ENCODE measurements at places on chromosomes 3 and 15.

DNA sequence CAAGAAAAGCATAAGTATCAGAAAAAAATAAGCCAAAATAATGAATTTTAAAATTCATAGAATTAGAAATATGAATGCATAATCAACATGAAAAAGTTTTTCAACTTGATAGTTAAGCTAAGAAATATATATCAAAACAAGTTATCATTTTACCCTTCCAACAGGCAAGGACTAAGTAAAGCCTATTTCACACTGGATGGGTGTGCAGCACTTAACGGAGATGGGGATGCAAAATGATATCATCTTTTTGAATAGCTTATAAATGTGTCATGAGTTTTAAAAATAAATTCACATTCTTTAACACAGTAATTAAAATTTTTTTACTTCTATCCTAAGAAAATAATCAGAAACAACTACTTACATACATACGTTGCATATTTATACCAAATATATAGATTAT is 20.9 kb downstream of the PIK3R4 start:
- no peak for DNase-seq

- peak; percentile 38 for DNase-seq
Observed at GRCh38 chr15:34708422-34708821, 46.4 kb downstream of the GJD2 start.

DNA sequence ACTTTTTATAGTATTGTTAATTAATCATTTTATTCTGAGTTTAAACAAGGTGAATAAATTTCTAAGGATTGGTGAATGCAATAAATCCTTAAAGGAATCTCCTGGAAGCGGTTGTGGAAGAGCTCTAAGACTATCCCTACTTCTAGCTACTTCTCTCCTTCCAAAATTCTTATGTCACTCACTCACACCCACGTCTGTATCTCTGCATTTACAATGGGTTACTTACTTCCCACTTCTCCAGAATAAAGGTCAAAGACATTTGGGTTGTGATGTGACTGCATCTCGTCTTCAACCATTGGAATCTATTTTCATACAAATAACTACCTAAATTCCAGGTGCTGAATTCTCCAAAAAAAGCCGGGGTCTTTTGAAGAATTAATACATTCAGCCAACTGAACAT is 234.2 kb upstream of the MDFIC2 start:
- no peak for DNase-seq

- no peak for DNase-seq
Observed at GRCh38 chr3:77648214-77648613, 608.3 kb downstream of the ROBO2 start.

GRCh38 chr15:97992823-97993222 is 32.3 kb downstream of the ARRDC4 start:
- no peak for DNase-seq

DNA sequence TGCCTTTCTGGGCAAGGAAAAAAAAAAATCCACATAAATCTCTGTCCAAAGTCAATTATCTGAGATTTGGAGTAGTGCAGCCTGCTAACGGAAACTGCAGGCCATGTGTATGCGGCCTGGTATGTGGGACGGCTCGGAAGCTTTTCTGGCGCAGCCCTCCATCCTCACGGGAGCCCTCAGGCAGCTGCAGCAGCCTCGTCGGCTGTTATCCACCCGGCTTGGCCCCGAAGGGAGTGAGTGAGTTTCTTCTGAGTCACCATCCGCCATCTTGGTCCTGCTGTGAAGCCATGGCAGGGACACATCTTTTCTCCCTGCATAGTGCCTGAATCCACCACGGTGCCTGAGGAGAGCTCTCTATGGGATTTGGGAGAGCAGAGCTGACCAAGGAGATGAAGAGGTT is 62.8 kb downstream of the POLR2M start:
- no peak for DNase-seq

DNA sequence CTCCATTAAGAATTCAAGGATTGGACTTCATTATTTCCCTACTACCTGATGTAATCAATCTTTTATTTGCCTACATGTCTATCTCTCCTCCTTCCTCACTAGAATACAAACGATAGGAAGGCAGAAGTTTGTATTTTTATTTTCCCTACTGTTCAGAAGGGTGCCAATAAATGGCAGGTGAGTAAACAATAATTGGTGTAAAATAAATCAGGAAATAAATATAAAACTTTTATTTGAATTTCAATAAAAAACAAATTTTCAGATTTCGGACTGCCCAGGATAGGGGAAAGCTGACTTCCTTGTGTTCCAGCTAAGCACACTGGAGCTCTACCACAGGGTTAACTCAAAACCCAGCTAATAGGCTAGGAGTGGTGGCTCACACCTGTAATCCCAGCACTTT is 636.3 kb upstream of the BCHE start:
- DNase-seq, result no peak

GRCh38 chr3:156642750-156643728 is 31.4 kb upstream of the TIPARP start:
- DNase-seq, result no peak

GRCh38 chr3:153634683-153635082 is 472.7 kb downstream of the RAP2B start:
- DNase-seq, result no peak

- DNase-seq, result no peak
Observed at GRCh38 chr15:41408234-41408641, 5.9 kb upstream of the NDUFAF1 start.

DNA sequence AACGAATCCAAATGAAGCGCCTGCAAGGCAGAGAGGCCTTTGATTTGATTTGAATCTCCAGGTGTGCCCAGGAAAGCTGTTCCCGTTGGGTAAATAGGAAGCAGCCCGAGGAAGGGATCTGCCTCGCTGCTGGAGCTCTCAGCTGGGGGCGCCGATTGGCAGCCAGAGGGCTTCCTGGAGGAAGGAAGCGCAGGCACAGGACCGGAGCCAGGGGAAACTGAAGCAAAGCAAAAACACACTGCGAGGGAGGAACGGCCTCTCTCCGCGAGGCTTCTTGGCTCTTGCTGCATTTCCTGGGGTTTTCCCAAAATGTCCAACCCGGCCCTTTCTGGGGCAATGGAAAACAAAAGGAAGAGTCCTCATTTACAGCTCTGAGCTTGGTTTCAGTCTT is 80.3 kb downstream of the TMEM266 start:
- peak; percentile 67 for DNase-seq

DNA sequence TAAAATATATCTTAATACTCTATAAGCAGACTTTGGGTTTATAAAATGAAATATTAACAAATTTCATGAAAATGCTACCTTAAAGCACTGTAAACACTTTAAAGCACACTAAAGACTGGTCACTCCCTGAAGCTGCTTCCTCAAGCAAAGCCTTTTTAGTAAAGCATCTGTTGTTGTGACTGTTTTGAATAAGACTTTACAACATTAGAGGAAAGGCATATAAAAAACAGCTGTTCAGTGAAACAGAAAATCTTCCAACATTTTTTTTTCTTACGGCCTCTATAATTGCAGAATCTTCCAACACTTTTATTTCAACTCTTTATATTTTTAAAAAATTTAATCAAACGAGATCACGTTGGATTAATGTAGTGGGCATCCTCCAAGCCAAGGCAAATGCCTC is 48.1 kb downstream of the GRK7 start:
- DNase-seq, result no peak

DNA sequence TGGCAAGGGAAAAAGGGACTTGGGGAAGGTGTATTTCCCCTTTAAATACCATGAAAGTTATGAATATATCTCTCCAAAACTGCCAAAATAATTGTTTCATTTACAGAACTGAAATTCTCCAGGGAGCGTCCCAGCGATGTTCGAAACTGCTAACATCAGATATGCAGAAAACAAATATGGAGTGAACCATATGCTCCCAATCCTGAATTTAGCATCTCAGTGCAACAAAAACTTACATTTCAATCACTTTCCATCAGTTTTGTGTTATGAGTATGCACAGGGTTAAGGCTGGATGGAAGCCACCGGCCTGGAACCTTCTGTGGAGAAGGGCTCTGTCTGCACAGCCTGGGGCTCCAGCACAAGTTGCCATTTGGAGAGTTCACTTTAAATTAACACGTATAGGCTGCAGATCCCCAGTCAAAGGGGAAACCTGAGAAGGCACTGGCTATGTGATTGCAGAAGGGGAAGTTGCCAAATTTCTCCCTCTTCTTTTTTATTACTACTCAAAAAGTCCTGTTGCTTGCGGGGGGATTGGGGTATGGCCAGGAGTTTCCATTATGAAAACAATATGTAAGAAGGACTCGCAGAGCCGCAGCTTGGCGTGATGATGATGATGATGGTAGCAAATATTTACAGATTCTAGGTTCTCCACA is 56.9 kb upstream of the FOXP1 start:
- no peak for DNase-seq
